ENCODE measurements at places on chromosomes 6 and 20.

- DNase-seq = no peak
Observed at GRCh38 chr20:50295345-50295744, 104.7 kb downstream of the CEBPB start.

GRCh38 chr6:125918230-125918629 is 38.3 kb upstream of the HINT3 start:
- DNase-seq = no peak

- DNase-seq = no peak
Observed at GRCh38 chr6:40558102-40558501, 29.1 kb downstream of the LRFN2 start.

DNA sequence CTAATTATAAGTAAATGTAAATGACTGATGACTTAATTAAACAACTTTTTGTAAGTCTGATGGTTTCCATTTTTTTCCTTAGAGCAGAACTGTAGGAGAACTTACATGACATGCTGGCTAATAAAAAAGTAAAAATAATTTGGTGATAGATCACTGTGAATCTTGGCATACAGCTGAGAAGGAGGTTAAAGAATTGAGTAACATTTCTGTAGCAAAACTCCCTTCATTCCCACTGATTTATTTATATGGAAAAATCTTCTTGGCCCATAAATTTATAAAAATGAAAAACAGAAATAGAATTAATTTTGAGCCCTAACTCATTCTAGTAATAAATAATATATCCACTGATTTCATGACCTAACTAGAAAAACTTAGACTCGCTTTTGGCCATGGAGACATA is 48.1 kb downstream of the SLC22A3 start:
- no peak for DNase-seq

- no peak for DNase-seq
Observed at GRCh38 chr20:24837781-24838450, 111.2 kb upstream of the CST7 start.

- no peak for DNase-seq
Observed at GRCh38 chr6:24951811-24952299, 16.1 kb upstream of the RIPOR2 start.

GRCh38 chr20:59018817-59019216 is 412 bp upstream of the TUBB1 start:
- no peak for DNase-seq

GRCh38 chr6:158834675-158835385 is 15.7 kb upstream of the EZR start:
- DNase-seq = no peak

DNA sequence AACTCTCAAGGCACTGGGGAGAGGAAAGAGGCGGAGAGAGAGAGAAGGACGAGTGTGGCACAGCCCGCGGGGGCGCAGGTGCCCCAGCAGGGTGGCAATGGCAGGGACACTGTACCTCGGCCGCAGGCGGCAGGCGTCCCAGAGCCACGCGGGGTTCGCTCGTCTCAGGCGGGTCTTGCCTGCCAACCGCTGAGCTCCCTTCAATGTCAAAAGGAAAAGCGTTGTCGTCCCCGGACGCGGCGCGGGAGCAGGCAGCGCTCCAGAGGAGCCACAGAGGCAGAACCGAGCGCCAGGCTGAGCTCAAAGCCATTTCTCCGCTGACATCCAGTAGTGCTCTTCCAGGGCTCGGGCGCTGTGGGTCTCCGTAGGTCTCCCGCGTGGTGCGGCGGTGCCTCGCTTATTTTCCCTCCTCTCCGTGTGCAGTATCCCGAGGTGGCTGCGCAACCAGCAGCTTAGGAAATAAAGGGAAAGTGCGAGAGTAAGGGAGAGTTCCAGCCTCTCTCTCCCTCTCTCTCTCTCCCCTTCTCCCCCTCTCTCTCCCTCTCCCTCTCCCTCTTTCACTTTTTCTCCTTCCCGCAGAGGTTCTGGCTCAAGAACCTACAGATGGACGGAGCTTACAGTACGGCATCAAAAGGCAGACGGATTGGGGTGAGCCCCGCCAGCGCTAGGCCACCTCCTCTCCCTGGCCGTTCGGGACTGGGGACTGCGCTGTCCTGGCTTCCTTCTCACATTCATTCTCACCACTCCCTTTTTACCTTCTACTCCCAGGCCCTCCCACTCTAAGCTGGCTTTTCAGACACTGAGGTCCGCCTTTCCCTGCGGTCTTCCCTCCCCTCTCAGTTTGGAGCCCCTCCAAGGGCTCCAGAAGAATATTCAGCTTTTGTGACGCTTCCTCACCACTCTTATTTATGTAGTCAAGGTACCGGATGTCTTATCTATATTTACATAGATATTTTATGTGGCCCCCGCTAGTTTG is at the start of gene LAMA4:
Gene LAMA4, minus strand, starts transcription at position 727 of the 976 bp plus-strand sequence. Its CDS starts 417 bp downstream, at position 310.
- no peak for DNase-seq

DNA sequence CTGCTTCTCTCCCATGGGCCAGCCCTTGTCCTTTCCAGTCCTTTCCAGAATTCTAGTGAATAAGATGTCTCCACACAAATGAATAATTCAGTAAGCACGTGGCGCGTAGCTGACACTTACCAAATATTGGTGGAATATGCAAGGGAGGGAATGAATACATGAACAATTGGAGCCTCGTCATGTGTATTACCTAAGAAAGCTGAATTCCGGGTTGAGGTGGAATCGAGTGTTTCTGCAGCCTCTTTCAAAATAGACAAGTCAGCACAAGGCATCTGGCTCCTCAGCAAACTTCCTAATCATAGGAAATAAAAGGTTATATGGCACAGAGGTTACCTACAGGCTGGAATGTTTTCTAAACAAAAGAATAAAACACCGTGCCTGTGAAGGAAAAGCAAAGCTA is 47.0 kb upstream of the NT5E start:
- no peak for DNase-seq

GRCh38 chr20:9051508-9051907 is 17.4 kb upstream of the PLCB4 start:
- DNase-seq = no peak
